ENCODE measurements at places on chromosomes 7 and 10. TPM values are rescaled to one million over a fixed set of nuclear protein-coding genes. Genes with fewer than 3 reads are reported as not detected.

The BZW2 gene
- total RNA-seq, result 76.2 TPM

The HMX2 gene
- total RNA-seq, result not detected

The PRPS1L1 gene
- total RNA-seq, result not detected

The FAM237B gene
- total RNA-seq, result not detected

The VIPR2 gene
- 52.5 TPM for total RNA-seq

The CPA2 gene
- not detected for total RNA-seq

The CALHM2 gene
- 69.3 TPM for total RNA-seq

The CRYGN gene
- total RNA-seq, result 4.4 TPM

The CPED1 gene
- total RNA-seq, result 62.1 TPM

The COL17A1 gene
- 1.1 TPM for total RNA-seq

The CTBP2 gene
- 103 TPM for total RNA-seq

The TMEM176A gene
- total RNA-seq, result 6.5 TPM

The MMD2 gene
- total RNA-seq, result not detected

The HABP2 gene
- total RNA-seq, result not detected

The PRKCQ gene
- total RNA-seq, result 2.0 TPM

The ANKRD22 gene
- not detected for total RNA-seq

The GNGT1 gene
- total RNA-seq, result not detected

The GIMAP4 gene
- 24.4 TPM for total RNA-seq

The SFMBT2 gene
- total RNA-seq, result 14.3 TPM

The ZFYVE27 gene
- 20.5 TPM for total RNA-seq

The ITIH5 gene
- 66.8 TPM for total RNA-seq

The STK31 gene
- 0.94 TPM for total RNA-seq

The SLC26A3 gene
- total RNA-seq, result 10.3 TPM

The PSTK gene
- 12.3 TPM for total RNA-seq

The ANXA8L1 gene
- 0.27 TPM for total RNA-seq

The LIPN gene
- total RNA-seq, result 0.94 TPM

The COL13A1 gene
- 1.2 TPM for total RNA-seq

The TAS2R4 gene
- total RNA-seq, result 2.8 TPM

The AKR1C4 gene
- not detected for total RNA-seq

The NME8 gene
- total RNA-seq, result not detected

The KCND2 gene
- total RNA-seq, result 0.67 TPM

The FAM171A1 gene
- total RNA-seq, result 5.0 TPM

The SNCG gene
- total RNA-seq, result 12.8 TPM

The ACTR3C gene
- 7.9 TPM for total RNA-seq

The HYAL4 gene
- total RNA-seq, result not detected

The IL6 gene
- total RNA-seq, result 27.9 TPM

The ABCB1 gene
- 5.9 TPM for total RNA-seq

The C7orf57 gene
- not detected for total RNA-seq

The LRRD1 gene
- total RNA-seq, result 0.23 TPM

The RABGEF1 gene
- total RNA-seq, result 59.9 TPM

The ZNF804B gene
- total RNA-seq, result not detected

The CNPY1 gene
- not detected for total RNA-seq

The UTF1 gene
- total RNA-seq, result not detected

The LDB1 gene
- total RNA-seq, result 92.0 TPM

The KLF14 gene
- total RNA-seq, result 0.16 TPM

The STEAP1 gene
- total RNA-seq, result 2.6 TPM

The MSMB gene
- 5.7 TPM for total RNA-seq
